NCI-H774 (cell line): ENCODE measurements at places on chromosomes 12 and 14.

GRCh38 chr14:99075771-99076375, 196.1 kb downstream of the BCL11B start:
- no peak for DNase-seq

DNA sequence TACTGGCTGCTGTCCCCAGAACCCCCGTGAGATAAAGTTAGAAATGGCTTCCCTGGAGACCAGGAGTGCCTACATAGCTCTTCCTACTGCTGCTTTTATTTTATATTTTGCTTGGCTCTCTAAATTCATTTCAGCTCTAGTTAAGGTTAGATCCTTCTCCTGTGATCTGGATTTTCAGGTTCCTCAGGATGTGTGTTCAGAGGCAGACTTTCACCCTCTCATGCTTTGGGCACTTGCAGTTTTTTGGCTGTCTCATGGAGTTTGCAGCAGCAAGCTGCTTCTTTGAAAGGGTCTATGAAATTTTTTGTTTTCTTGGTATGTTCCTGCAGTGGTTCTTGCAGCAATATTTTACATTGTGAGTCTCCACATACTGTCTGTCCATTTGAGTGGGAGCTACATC, 93.3 kb downstream of the ATP23 start:
- no peak for DNase-seq

DNA sequence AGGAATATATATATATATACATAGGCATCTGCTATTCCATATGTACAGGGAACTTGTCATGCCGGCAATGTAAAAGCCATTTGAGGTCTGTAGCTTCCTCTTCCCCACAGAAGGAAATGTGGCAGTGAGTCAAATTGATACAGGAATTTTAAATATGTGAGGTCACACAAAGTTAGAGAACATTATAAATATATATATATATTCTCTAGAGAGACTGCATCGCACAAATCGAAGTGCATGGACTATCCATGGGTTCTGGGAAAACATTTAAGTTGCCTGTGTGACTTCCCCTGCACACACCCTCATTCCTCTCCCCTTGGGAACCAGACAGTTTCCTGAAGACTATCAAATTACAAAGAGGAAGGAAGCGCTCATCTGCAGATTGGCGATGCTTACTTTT, 100.9 kb upstream of the CCDC91 start:
- no peak for DNase-seq

DNA sequence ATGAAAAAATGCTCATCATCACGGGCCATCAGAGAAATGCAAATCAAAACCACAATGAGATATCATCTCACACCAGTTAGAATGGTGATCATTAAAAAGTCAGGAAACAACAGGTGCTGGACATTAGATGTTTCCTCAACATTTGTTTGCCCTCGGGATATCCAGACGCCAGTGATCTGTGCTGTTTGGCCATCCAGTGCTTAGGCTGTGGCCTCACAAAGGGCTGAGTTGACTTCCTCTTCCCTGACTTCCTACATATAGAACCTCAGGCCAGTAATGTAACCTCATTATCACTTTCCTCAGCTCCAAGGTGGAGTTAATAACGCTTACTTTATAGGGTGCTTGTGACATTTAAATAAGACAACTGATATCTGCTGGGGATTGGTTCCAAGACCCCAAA, 51.8 kb downstream of the SLC15A5 start:
- no peak for DNase-seq

GRCh38 chr12:103799857-103800771, 40.9 kb downstream of the NT5DC3 start:
- DNase-seq, result peak; percentile 91

DNA sequence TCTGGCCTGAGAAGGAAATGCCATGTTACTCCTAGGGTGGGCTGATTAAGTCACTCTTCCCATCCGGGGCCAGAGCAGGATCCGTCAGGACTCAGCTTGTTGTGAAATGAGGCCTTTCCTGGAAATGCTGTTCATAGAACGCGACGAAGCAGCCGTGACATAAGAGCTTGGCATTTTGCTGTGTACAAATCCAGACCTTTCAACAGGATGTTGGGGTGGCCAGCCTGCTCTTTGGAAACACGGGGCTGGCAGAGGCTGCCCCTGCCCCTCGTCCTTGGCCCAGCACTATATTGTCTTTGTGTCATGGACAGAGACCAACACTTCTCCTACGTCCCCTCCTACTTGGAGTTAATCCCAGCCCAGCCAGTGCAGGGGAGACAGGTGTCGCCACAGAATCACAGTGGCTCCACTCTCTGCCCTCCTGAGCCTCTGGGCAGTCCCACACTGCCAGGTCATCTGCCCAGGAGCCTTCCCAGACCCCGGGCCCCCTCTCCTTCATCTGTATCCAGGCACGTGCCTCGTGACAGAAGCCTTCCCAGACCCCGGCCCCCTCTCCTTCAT, 18.6 kb upstream of the EIF5 start:
- no peak for DNase-seq

DNA sequence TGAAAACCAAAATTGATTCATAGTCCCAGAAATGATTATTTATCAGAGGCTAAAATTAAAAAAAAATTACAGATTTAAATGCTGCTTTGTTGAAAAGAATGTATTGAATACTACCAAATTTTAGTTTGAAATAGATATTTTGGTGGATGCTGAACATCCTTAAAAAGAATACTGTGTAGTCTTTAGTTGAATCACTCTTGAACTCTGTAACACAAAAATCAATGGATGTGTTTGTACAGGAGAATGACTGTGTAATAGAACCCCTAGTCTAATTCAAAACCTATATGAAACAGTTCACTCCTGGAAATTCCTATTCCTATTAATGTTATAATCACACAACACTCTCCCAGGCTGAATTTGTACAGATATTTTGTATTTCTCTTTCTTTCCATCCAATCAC, 1.5 kb upstream of the TSPAN8 start:
- no peak for DNase-seq

GRCh38 chr12:64687816-64688215, 71.4 kb downstream of the GNS start:
- DNase-seq, result no peak

GRCh38 chr14:102949062-102949800, 26.8 kb downstream of the AMN start:
- no peak for DNase-seq
